Coronary artery (tissue), 2 donors: ENCODE measurements at places on chromosomes 5 and 9.
A peak's percentile ranks its signal among the peaks of the same experiment; 100 is the strongest.

DNA sequence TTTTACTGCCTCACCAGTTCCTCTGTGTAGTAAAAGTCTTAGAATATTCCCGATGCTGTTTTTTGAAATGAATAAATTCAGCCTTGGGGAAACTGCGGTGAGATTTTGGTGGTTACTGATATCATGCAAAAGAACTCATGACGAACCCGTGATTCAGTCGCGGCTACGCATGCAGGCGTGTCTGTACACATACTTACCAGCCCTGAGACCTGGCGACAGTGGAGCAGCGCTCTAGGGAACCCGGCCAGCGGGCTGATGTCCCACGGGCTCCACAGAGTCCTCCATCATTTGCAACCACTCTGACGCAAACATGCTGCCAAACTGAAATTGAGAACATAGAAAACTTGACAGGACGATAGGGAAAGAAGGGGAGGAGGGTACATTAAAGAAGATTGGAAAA, 315.6 kb upstream of the DAB2 start:
- DNase-seq = no peak

- DNase-seq = no peak
Observed at GRCh38 chr9:649128-650074, 192.1 kb upstream of the DMRT1 start.

DNA sequence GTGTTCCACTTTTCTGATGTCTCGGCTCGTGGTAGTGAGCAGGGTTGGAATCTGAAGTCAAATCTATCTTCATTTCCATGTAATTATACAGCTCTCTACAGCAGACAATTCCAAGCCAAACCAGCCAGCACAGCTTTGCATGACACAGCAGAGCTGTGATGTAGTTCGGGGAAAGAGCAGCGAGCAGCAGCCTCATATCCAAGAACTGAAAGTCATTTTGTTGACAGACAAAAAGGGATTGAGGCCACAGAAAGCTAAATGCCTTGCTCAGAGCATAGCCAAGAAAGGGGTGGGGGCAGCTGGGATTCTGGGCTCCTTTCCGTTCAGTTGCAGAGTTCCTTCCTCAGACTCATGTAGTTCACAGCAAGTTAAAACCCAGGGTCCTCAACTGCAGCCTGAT, 32.1 kb downstream of the LCP2 start:
- DNase-seq = no peak

- no peak for DNase-seq
Observed at GRCh38 chr5:60463179-60463868, 236.6 kb downstream of the DEPDC1B start.

DNA sequence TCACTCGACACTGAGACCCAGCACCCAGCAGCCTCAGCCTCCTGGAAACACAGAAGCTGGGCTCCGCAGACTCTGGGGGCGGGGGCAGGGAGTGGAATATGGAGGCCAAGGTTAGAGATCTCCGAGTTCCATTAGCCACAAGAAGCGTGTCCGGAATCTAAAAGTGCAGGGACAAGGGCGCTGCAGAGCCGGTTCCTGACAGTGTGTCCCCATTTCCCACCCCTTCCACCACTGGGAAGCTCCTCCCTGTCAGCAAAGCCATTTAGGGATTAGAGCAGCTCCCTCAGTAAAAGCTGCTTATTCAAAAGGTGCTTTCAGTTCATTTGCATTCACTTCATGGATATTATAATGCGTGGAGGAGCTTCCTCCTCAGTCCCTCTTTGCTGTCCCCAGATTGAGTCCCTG, 74.1 kb upstream of the HSPA9 start:
- no peak for DNase-seq

- DNase-seq = no peak
Observed at GRCh38 chr9:75683591-75683990, 206.9 kb upstream of the PCSK5 start.

DNA sequence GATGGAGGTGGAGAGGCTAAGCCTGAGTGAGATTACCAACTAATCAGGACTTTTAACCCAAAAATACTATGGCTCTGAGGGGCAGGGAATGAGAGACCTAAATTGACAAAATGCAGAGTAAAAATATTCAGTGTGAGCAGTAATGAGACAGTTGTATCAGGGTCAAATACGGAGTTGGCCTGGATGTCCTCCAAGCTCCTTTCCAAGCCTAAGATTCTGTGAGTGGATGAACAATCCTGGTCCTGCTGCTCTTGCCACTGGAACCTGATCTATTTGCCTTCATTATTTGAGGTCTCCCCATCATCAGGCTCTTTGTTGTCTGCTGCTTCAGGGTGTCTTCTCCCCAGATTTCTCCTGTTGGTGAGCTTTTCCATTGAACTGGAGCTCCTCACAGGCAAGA, 1.1 kb downstream of the PDCD1LG2 start:
- no peak for DNase-seq

DNA sequence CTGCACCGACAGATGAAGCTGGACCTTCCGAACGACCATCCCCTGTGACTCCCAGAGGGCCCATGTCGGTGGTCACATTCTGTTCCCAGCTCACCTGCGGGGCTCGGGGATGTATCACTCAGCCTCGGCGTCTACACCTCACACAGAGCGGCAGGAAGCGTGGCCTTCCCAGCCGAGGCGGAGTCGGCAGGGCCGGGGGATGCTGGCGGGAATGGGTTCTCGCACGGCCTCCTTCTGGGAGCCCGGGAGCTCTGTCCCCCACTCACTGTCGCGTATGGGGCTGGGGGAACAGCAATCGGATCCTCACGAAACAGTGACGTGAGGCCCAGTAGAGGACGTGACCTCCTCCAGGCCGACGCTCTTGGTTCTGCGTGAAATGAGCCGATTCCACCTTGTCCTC, 20.4 kb downstream of the NACC2 start:
- no peak for DNase-seq

- DNase-seq = no peak
Observed at GRCh38 chr9:76519075-76519835, 60.3 kb downstream of the GCNT1 start.

DNA sequence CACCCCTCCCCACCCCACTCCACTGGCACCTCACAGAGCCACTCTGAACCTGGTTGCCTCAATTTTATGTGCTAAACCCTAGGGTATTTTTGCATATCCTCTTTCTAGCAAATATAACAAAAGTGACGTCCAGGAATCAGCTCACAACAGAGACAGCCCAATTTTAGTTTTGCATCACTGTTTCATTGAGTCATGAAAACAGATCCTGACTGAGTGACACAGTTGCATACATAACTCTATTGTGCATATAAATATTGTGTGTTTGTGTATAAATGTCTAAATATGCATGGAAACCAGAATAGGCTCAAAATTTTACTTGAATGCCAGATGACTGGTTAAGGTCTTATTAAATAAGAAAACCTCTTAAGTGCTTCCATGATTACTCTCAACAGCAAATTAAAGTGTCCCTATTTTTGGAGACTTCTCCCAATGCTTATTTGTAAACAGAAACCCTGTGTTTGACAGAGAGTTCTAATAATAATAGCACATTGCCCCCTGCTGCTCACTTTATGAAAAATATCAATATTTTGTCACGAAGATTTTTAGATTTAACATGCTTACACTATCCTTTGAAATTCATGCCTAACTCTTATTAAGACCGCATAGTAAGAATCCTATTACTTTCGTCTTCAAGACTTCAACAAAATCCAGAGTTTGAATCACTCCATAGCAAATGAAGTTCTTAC, 75.5 kb upstream of the PRRC1 start:
- DNase-seq = no peak

GRCh38 chr5:56686337-56687195, 128.8 kb upstream of the MAP3K1 start:
- no peak for DNase-seq

GRCh38 chr9:134225186-134225585, 60.8 kb upstream of the RNU6ATAC start:
- DNase-seq = no peak

GRCh38 chr5:446066-446882, 3.3 kb downstream of the EXOC3 start:
- no peak for DNase-seq

DNA sequence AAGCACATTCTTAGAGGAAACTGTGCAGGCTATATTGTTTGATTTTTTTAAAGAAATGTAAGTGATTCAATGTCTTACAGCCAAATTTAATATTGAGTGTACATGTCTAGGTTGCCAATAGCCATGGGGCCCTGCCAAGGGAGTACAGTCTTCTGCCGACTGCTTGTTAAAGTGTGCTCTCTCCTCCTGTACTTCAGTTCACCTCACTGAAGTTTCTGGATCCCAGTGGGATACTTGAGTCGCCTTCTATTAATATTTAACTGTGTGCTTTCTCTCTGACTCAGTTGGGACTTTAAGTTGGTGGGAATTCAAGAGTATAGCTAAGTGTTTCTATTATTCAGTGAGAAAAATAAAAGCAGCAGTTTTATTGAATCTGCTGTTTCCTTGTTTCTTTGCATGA, 44.5 kb upstream of the C5orf47 start:
- no peak for DNase-seq

DNA sequence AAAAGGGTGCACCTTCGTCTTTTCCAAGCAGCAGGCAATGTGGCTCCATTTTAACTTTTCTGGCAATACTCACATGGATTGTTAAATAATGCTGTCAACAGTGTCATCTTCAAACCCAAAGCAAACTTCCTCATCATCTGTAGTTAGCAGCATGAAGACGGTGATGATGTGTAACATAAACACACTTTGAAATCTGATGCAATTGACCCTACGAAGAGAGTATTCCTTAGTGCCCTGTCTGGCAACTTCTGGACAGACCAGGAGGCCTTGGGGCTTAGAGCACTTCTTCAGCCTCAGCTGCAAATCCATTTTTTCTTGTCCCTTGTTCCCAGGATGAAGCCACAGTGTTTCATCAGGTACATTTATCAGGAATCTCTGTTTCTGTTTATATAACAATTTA, 149.1 kb downstream of the GHR start:
- DNase-seq = no peak

DNA sequence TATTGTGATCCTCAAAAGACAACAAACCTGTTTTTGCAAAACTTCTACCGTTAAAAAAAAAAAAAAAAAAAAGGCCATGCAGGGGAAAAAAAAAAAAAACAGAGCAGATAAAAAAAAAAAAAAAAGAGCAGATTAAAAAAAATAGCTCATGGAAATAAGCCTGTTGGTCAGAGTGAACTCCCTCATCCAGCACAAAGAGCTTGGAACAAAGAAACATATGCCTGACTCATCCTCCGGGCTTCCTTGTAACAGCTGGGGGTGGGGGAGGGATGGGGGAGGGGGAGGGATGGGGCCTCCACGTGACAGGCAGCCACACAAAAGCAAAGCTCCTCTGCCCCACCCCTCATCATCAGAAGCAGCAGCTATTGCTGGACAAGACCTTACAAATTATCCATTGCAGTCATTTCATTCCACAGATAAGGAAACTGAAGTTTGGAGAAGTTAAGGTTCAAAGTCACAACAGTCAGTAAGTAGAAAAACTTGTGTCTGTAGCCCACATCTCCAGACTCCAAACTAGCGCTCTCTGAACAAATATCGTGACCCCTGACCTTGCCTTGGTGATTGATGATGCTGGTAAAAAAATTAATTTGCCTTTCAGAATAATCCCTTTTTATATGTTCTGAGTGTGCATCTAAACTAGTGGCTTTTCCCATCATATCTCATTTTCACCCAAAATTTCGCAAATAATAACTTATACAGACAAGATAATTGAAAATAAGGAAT, 38.9 kb downstream of the SLC35D2 start:
- peak; percentile 86 for DNase-seq
